ENCODE measurements at places on chromosomes 1 and 21.

DNA sequence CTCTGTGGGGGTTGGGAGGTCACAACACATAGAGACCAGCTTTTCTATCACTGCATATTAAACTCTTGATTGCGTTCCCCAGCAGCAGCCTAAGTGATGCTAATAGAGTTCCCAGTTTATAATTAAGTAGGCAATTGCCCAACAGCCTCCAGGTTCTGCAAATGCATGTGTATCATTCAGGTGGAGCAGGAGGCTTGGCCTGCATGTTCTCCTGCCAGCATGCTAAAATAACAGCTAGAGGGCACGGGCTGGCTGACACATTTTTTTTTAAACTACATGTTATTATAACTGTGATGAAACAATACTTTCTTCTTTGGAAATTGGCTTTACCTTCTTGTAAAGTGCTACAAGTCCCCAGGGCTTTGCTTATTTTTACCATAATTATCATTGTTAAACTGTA is 10.4 kb downstream of the TCHH start:
- no peak for ATAC-seq

DNA sequence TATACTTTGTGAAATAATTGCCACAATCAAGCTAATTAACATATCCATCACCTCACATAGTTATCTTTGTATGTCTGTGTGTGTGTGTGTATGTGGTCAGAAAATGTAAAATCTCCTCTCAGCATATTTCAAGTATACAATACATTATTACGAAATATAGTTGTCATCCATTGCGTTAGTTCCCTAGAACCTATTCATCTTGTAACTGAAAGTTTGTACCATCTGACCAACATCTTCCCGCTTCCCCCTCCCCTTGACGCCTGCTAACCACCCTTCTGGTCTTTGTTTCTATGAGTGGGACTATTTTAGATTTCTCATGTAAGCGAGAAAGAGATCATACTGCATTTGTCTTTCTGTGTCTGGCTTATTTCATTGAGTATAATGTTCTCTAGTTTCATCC is 455.3 kb downstream of the KCNT2 start:
- ATAC-seq = peak; percentile 56

DNA sequence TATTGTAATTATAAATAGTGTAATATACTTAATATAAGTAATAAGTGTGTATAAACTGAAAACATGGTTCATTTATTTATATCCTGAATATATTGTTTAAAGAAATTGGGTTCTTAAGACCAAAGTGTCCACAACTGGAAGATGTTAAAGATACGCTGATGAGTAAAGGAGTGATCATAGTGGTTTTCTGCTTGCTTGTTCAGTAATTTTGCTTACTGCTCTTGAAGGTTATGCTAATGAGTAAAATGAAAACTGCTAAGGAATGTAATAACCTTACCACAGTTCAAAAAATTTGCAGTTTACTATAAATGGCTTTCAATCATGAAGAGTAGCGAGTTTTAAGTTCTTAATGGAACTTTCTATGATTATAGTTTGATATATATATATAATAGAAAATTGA is 22.0 kb downstream of the DONSON start:
- ATAC-seq = peak; percentile 94

DNA sequence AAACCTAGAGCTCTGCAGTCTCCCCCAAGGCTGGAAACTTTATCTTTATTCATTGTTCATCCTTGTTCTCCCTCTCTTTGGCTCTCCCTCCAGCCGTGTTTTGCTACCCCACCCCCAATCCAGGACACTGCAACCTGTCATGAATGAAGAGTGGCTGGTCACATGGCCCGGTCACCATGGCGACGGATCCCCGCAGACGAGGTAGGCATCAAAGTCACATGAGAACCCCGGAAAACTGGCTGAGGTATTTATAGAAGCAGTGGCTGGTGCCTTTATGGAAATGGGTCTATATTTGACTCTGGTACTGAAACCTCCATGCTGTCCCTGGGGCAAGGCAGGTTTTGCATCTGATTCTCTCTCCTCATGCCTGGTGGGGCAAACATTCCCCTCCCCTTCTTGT is 13.4 kb upstream of the SLC6A17 start:
- no peak for ATAC-seq

- ATAC-seq = no peak
These were observed 1.5 kb downstream of the RGS18 start for GRCh38 chr1:192159781-192160180.

DNA sequence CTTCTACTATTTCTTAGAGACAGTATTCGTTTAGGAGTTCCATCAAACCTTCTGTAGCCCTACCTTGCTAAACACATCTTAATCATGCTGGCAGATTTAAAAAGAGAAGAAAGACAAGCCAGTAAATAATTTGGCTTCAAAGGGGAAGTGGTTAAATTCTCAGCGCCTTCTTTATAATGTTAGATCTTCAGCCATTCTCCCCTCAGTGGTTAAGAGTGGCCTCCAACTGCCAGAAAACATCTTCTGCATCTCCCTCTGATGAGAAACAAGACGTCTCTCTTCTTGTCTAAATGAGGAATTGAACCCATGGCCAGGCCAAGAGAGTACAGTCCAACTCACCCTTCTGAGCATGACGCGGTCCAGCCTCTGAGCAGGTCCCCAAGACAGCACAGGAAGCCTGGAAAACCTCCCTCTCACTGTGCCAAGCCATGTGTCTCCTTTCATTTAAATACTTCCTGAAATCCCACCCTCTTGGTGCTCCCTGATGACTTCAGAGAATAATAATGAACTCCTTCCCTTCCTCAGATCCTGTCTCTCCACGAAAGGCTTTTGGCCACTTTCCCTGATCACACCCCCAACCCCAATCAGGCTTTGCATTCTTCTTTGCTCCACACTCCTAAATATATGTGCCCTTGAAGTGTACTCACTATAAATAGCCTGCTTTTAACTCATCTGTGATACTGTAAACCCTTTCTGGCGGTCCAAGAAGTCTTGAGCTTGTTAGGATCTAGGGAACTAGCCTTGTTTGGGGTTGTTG is 16.4 kb upstream of the LRRC52 start:
- ATAC-seq = no peak
